ENCODE measurements at places on chromosomes 7 and 10.

DNA sequence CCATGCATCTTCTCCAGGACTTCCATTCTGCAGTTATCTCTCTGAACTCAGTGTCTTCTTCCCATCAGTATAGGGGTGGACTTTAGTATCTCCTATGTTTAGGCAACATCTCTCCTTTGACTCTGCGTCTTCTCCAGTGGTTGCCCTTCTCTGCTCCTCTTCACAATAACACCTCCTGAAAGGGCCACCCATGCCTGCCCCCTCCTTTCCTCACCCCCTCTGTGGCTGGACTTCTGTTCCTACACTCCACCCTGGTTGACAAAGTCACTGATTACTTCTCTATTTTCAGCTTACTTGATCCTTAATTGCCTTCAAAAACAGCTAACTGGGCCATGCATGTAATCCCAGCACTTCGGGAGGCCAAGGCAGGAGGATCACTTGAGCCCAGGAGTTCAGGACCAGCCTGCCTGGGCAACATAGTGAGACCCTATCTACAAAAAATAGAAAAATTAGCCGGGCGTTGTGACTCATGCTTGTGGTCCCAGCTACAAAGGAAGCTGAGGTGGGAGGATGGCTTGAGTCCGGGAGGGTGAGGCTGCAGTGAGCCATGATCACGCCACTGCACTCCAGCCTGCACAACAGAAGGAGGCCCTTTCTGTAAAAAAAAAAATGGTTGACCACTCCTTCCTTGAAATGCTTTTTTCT is 13.7 kb downstream of the SRGN start:
- DNase-seq = no peak

GRCh38 chr10:102777711-102778453 is 34.1 kb downstream of the WBP1L start:
- peak; percentile 55 for DNase-seq

DNA sequence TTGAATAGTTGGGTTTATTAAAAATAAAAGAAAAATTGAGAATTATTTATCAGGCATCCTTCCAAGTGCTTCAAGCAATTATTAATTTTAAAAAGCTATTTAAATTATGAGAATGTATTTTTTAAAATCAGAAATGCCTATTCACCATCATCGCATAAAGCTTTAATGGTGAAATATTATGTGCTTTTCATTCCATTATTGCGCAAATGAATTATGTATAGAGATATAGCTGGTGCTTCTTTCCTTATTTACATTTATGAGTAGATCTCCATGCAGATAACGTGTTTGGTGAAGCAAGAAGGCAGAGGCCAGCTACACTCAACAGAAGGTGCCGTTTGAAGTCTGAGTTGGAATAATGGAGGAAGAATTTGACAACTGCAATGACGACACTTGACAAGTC is 549.1 kb upstream of the DPP6 start:
- no peak for DNase-seq

DNA sequence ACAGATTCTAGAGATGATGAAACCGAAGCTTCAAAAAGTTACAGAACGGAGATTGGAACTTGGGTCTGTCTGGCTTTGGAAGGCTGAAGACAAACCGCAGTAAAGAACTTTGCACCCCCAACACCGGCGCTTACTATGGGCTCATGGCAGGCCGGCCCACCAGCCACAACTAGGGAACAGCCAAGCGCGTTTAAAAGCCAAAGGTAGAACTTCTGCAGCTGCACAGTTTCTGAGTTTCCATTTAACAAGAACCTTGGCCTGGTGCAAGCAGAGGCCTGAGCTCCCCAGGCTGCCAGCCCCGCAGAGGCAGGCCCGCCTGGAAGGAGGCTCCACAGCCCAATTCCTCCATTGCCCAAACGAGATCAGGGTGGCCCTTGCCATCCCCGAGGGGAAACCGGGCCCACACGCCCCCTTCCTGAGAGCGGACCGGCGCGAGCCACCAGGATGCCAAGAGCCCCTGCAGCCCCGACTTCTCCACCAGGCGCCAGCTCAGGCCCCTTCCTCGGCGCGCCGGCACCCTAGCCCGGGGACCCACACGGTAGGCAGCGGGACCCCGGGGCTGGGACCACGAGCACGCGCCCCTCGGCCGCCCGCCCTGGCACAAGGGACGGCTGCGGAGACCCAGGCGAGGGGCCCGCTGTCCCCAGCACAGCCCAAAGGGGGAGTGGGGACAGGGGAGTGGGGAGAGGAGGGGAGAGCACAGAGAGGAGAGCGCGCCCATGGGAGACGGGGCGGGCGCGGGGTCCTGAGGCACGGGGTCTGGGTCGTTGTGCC is 566 bp downstream of the MAD1L1 start:
- no peak for DNase-seq

DNA sequence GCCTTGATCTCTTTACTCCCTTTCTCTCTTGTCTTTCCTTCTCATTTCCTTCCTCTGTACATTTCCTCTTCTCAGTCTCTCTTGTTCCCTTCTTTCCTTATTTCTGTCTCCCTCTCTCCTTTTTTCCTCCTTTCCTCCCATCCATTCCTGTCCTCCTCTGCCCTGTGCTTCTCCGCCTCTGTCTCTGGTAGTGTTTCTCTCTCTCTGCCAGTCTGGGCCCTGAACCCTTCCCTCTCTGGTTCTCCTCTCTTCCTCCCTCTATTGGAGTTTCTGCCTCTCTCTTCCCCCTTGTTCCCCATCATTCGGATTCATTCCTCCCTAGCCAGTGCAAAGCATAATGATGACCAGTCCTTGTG is 13.2 kb upstream of the PAX2 start:
- DNase-seq = no peak

DNA sequence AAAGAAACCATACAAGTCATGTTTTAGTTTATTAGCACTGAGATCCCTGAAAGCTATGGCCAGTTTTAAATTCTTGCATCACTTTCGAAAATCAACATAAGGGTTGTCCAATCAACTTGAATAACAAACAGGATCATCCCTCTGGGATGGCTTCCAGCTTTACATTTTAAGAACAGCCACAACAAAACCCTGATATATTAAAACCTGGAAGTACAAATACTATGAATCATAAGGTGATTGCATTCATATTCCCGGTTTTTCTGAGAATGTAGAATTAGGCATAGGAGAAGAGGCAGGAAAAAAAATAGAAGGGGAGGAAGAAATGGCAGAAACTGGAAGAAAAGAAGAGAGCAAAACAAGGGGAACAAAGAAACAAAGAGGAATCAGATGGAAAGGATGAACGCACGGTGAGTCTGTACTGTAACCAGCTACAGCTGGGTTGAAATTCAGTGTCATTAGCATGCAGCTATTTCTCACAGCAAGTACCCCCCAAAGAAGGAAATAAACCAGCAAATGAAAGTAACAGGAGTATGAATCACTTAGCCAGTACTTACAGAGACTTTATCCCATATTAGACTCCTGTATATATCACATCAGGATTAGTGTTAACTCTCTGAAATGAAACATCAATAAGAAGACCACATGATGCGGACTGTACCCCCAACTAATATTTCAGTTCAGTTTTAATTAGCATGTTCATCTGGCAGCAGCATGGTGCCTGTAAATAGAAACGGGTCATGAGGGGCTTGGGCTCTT is 301.3 kb downstream of the RNLS start:
- DNase-seq = no peak

GRCh38 chr7:25714013-25714412 is 438.0 kb upstream of the NFE2L3 start:
- no peak for DNase-seq

GRCh38 chr10:91416339-91416855 is 6.3 kb downstream of the HECTD2 start:
- no peak for DNase-seq

- DNase-seq = no peak
Measured at GRCh38 chr7:108659867-108660266, 90.2 kb downstream of the DNAJB9 start.

GRCh38 chr10:101014230-101014884 is 14.7 kb downstream of the LZTS2 start:
- peak; percentile 86 for DNase-seq
